SK-MEL-5 (cell line): ENCODE measurements at places on chromosomes 12 and 14.

- DNase-seq, result no peak
These were observed 18.9 kb upstream of the GPR132 start for GRCh38 chr14:105083926-105084685.

DNA sequence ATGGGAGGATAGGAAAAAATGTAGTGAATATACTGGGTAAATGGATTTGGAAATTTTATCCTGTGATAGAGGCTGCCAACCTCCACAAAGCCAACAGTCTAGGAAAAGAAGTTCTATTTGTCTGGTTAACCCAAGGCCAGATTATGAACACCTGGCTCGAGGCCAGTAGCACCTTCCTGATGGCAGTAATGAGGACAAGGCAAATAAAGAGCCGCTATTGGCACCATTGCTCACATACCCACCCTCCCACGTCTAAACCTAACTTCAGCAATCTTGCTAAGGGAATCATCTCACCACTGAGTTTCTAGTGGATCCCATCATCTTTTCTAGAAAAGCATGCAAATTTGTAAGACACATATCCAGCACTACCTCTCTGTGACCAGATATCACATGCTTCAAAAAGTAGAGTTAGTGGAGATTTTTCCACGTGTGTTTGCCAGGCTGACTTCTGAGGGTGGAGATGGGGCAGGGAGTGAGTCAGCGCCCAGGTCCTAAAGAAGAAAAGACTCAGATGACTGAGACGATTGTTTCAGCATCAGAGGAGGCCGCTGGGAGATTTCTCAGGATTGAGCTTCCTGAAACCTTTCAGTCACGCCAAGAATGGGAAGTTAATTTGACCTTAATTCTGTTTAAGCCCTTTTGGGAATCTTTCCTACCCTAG is 362.9 kb downstream of the EMP1 start:
- DNase-seq, result peak; percentile 19

- DNase-seq, result no peak
These were observed 30.5 kb downstream of the ANO2 start for GRCh38 chr12:5914387-5915149.

DNA sequence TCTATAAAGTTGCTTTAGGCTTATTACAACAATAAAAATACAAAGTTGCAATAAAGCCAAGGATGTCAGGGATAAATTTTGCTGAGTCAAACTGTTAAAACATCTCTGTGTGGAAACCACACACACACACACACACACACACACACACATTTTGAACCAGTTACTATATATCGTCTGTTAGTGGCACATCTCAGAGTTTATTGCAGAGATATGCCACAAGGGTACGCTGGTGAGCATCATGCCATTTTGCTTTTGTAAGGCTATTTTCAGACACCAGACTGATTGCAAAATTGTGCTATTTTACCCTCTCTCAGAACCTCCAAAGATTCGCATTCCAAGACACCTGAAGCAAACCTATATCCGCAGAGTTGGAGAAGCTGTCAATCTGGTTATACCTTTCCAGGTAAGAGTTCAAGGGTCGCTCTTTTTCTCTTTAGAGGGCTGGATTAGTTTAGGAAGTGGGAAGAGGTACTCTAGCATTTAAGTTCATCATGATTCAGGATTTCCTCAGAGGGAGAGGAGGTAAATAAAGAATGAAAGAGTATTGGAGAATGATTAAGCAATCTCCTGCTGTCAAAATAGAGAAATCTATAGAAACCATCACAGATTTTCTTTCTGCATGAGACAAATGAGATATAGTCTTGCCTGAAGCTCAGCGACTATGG is 27.3 kb upstream of the CHPT1 start:
- peak; percentile 84 for DNase-seq

DNA sequence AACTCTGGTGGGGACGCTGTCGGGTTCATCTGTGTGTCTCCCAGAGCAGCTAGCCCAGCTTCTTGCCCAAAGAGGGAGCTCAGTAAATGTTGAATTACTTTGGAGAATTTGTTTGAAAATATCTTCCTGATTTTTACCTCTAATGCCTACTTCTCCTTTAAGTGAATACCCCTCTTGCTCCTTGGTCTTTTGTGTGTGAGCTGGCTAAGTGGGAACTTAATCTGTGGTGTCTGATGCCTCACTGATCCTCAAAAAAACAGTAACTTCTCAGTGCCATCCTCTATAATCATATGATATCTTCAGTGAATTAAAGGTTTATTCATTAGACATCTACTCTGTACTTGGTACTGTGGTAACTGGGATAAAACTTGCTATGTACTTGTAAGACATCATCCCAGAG is 7.7 kb upstream of the PSMA6 start:
- no peak for DNase-seq

GRCh38 chr14:68823434-68824206 is 30.8 kb upstream of the ZFP36L1 start:
- no peak for DNase-seq

GRCh38 chr14:50060871-50061663 is 55.3 kb downstream of the VCPKMT start:
- peak; percentile 77 for DNase-seq

- no peak for DNase-seq
These were observed 434.0 kb upstream of the RGS6 start for GRCh38 chr14:71498212-71498611.

- no peak for DNase-seq
These were observed 418.5 kb upstream of the TBX3 start for GRCh38 chr12:115102450-115102849.

- no peak for DNase-seq
These were observed 44.5 kb downstream of the PSMA6 start for GRCh38 chr14:35336494-35337268.

GRCh38 chr12:115375186-115375991 is 691.4 kb upstream of the TBX3 start:
- DNase-seq, result peak; percentile 19

DNA sequence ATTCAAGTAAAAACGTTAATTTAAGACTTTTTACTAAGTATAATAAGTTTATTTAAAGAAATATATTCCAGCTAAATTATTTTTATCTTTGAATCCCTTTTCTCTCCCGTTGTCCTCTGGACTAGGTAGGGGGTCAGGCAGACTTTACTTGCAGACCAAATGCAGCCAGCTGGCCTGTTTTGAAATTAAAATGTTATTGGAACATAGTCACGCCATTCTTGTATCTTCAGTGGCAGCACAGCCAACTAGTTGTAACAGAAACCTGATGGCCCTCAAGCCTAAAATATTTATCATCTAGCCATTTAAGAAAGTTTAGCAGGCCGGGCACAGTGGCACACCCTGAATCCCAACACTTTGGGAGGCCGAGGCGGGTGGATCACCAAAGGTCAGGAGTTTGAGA is 52.7 kb downstream of the BCAT1 start:
- DNase-seq, result no peak

- DNase-seq, result no peak
These were observed 43.0 kb upstream of the NTF3 start for GRCh38 chr12:5388581-5389535.

DNA sequence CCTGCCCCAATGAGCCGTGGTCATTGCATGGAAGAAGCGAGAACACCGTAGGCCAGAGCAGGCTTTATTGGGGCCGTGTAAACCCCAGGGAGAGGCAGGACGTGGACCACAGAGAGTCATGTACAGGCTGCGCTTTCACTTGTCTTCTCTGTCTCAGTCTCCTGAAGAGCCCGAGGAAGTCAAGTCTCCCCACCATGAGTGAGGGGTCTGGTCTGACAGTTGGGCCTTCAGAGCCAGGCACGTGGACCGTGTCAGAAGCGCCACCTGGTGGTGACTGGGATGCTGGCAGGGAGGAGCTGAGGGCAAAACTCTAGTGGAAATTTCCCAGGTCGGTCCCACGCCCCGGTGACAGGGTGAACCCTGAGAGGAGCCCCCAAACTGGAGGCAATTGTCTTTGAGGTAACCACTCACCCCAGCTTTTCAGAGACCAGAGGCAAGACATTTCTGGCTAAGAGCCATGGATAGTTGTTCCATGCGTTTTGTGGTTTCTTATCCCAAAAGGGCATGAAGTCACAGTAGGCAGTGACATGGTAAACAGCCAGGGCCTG is 17.4 kb downstream of the RPS6KL1 start:
- DNase-seq, result peak; percentile 59

DNA sequence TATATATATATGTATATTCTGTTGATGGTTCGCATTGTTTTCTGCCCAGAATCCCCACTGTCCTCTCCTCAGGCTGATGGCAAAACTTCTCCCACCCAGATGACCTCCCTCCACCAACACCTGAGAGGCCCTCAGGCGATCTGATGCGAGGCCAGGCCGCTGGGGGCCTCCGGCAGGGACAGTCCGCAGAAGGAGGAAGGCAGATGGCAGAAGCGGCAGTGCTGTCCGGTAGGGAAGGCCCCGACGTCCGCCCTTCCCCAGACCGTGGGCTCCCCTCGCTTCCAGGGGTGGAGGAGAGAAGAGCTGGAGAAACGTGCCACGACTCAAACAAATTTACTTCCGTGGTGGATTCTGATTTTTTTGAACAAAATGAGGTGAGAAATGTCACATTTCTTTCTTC is 178.3 kb upstream of the RGS6 start:
- DNase-seq, result no peak

DNA sequence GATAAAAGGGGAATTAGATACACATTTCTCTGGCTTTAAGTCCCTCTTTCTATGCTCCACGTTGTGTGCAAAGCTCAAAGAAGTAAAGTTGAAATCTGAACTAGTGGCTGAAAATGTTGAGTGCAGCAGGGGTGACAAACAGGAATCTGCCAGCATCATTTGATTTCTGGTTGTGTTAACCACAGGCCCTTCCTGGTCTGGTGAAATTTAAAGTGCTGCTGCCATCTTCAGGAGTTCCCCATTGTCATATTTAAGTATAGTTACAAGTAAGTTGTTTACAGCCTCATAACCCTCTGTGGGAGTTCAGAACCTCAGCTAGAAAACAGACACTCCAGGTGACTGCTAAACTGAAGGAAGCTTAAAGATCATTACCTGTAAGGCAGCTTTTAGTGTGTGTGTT is 90.9 kb upstream of the CCDC196 start:
- peak; percentile 4 for DNase-seq

DNA sequence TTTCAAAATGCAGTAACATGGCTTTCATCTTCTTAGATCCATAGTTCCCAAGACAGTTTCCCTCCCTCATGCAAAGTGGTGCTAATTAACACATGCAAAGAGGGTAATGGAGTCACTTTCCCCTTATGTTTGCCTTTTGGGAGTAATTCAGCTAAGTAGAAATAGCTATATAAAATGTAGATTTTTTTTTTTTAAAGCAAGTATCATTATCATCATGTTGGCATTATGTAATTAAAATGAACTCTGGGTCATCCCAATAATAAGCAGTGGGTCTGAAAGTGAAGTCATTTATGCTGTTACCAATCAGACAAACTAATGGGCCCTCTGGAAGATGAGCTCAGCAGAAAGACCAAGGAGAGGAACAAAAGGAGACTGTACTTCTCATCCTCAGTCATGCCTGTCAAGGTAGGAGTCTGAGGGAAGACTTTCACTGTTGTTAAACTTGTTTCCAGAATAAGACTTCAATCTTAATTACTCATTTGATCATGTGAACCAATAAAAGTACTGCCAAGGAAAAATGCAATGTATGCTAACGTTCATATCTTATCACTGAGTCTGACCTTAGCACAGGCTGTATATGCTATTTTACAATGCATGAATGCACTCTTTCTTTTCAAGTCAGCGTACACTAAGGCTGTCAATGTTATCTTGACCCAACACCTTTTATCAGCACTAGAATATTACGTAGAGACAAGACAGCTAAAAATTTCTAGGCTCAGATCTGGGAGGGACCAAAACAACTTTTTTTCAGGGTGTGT is 26.8 kb downstream of the AREL1 start:
- peak; percentile 12 for DNase-seq

DNA sequence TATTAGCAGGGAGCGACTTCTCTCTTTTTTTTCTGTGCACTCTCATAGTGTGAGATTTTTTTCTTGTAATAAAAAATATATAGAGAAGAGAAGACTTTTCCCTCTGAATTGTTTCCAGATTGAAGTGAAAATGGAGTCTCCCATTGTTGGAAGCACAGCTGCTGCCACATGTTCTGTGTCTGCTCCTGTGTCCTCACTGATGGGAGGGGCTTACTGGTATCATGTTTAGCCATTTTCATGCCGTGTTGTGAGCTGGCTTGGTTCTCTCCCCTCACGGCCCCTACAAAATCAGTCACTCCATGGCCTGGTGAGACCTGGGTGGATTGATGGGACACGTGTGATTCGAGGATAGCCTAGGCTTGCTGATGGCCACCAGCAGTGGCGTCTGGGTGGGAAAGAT is 379.7 kb upstream of the DDHD1 start:
- no peak for DNase-seq

DNA sequence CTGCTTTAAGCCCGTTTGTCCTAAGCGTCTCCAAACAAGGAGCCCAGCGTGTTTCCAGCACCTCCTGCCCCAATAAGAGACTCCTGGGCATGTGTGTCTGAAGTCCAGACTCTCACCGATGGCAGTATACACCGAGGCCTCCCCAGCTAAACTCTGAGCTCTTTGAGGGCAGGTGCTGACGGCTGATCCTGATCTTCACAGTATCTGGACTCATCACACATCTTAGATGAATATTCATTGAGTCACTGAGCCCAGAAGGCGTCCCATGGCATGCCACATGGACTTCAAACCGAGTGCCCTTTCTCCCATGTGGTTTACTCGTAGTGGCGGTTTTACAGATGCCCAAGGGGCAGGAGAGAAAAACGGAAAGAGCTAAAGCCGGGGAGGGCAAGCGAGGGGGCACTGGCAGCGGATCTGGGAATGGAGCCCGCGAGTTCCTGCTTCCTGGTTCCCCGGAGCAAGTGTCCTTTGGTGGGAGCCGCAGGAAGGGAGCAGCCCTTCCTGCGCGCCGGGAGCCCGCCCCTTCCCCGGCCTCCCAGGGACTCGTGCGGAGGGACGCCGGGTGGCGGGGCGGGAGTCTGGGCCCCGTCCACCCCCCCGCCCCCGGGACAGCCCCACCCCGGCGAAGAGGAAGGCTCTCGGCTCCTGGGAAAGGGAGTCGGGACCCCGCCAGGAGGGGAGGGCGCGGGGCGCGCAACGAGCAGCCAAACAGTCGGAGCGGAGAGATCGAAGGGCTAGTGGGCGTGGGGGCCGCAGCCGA is 585 bp upstream of the TEAD4 start:
- DNase-seq, result peak; percentile 75

DNA sequence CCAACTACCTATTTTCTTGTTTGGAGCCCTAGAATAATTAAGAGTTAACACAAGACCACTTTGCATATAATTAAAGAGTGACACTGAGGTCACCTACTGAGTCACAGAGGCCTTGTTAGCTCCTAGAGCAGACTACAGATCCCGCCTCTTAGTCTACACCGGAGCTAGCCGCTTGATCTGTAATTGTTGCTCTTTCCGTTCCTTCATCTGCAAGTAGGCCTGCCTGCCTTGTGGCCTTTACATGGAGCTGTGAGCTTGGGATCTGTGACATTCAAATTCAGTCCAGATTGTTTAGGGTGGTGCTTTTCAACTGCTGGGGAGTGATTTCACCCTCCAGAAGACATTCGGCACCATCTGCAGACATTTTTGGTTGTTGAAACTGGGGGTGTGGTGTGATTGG is 5.6 kb upstream of the DYNLL1 start:
- no peak for DNase-seq

GRCh38 chr12:3073438-3074250 is 3.5 kb upstream of the TSPAN9 start:
- DNase-seq, result peak; percentile 83
